ENCODE measurements at places on chromosomes 6 and 20.

DNA sequence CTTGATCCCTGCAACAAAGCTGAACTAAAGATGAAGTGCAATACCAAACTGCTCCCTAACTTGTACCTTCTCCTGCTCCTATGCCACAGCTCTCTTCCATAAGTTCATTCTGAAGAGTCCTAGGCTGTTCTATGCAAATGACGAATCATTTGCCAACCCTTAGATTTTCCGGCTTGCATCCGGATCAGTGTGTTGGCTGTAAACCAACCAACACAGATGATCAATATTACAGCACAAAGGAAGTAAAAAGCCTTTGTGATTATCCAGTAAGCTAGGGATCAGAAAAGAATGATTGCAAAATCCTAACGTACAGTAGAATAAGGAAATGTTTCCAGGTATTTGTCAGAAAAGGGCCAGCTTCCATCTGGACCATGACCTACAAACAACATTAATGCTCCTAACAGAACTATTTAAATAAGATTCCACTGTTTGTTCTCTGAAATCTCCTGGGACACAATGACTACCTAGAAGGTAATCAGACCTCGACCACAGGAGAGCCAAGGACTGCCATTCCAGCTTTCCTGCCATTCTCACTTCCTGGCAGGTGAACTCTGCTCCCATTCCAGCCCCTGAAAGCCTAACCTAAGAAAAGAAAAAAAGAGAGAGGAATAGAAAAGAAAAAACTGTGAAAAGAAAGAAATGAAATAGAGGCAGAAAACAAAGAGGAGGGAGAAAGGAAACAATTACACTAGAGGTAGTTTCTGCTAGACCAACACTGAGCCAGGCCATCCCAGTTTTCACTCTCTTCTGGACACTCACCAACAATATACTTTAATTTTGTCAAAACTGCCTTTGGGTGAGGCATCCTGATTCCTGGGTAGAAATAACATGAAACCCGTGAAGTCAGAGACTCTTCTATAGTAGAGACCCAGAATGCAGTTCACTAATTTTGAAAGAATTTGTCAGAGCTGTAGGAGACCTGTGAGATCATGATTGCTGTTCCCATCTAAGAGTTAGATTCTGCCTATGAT lies 19.7 kb downstream of the GMDS start:
- DNase-seq, result no peak

GRCh38 chr6:138323821-138324220 lies 53.9 kb upstream of the SMIM28 start:
- no peak for DNase-seq

GRCh38 chr6:53095270-53095669 lies 30.1 kb downstream of the FBXO9 start:
- DNase-seq, result no peak

DNA sequence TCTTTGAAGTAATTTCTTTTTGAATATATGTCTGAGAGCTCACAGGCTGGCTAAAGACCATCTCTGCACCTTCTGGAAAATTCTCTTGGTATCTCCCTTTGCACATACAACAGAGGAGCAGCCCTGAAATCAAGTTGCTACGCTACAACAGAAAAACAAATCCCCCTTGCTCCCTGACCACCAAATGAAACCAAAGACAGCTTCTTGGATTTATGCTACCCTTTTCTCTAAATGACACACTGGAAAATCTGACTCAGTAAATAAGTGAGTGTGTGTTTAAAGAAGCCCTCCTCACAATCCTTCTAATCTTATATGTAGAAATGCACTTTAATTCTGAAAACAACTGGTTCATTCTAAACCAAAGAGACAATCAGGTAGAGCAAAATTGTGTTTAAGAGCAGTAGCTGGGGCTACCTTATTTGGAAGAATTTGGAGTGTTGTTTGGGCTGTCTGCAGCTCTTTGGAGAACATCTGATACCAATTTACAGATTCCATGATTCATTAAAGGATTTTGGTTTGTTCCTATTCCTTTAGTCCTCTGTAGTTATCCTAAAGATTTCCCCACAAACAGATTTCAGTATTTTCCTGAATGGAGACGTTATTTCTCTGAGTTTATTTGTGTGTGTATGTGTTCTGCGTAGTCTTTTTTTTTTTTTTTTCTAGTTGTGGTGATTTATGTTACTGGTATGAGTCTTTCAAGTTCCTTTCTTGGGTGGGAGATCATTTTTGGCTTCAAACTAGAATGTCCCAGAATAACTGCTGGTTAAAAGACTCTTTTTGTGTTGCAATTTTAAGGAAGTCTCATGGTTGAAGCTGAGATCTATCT lies 36.4 kb upstream of the UTRN start:
- no peak for DNase-seq

- no peak for DNase-seq
These were observed 81.3 kb upstream of the NAA20 start for GRCh38 chr20:19935842-19936241.

DNA sequence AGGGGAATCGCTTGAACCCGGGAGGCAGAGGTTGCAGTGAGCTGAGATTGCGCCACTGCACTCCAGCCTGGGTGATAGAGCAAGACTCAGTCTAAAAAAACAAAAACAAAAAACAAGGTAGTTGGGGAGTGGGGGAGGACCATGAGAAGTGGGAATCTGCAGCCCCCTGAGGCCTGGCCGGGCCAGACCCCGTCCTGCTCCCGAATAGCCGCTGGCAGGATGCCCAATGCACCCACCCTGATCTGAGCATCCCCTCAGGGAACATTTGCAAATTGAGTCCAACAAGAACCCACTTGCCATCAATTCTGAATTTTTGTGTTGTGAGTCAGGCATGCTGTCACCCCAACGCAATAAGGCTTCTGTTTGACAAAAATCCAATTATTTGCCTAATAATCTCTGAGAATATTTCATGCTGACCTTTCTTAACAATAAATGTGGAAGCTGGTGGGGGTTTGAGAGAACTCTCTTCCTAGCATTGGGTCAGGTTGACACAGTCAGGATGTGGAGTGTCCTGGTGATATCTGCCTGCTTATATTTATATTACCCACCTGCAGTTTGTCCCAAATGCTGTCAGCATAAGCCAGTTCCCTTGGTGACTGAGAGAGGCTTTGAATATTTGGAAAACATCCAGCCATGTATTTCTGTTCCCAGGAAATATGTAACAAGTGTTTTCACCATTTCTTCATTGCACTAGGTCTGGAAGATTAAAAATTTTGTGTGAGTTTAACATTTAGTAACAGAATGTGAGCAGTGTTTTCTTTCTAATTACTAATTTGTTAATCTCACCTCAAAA lies 28.4 kb upstream of the FRMD1 start:
- DNase-seq, result no peak

Data from NT2/D1 (cell line).